ENCODE measurements at places on chromosomes 4 and X.

DNA sequence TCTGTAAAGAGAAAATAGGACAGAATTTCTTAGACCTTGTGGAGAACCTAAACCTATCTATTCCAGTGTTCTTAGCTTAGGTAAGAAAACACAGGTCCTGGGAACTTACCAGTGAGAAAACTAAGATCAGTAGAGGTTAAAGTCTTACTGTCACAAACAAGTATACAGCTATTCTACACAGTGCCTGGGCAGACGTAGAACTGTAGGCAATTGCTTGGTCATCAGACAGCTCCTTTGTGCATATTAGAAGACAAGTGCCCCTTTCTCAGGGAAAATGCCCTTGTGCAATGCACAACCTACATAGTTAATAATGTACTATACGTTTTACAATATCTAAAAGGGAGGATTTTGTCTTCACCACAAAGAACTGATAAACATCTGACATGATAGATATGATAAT, 86.6 kb upstream of the JADE1 start:
- DNase-seq = no peak

DNA sequence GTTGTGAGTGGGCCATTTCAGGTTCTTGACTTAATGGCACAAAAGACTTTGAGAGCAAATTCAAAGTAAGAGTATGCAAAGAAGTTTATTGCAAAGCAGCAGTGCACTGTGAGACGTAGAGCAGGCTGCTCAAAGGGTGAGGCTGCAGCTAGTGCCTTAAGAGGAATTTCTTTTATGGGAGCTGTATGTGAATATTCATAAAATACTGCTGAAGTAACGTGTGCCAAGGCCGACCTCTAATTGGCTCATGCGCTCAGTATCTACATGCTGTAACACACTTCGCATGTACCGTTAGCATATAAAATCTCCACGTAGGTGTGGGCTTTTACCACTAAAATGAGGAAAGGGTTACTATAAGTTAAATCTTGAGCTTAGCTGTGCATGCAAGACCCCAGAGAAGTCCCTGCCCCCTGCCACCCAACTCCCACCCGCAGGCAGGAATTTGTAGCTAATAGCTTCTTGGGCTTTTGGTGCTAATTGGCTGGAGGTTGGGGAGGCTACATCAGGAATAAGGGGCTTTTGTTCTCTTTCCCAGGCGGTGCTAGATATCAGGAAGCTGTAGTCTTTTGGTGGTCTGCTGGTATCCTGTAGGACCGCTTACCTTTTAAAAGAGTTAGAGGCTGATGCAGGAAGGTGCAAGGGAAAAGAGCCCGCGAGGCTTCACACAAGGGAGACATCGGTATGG, 47.6 kb downstream of the FSTL5 start:
- no peak for DNase-seq

- no peak for DNase-seq
These were observed 56.4 kb upstream of the TMEM150C start for GRCh38 chr4:82618103-82618720.

DNA sequence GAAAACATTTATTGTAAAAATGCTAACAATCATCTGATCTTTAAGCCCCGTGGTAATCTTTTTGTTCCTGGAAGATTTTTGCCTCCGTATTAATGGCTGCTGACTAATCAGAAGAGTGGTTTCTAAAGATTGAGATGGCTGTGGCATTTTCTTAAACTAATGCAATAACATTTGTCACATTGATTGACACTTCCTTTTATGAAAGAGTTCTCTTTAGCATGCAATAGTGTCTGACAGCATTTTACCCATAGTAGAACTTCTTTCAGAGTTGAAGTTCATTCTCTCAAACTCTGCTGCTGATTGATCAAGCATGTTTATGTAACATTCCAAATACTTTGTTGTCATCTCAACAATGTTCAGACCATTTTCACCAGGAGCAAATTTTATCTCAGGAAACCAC, 26.8 kb upstream of the UGT2B4 start:
- DNase-seq = no peak

GRCh38 chr4:112140536-112140935, 4.7 kb upstream of the FAM241A start:
- DNase-seq = no peak

DNA sequence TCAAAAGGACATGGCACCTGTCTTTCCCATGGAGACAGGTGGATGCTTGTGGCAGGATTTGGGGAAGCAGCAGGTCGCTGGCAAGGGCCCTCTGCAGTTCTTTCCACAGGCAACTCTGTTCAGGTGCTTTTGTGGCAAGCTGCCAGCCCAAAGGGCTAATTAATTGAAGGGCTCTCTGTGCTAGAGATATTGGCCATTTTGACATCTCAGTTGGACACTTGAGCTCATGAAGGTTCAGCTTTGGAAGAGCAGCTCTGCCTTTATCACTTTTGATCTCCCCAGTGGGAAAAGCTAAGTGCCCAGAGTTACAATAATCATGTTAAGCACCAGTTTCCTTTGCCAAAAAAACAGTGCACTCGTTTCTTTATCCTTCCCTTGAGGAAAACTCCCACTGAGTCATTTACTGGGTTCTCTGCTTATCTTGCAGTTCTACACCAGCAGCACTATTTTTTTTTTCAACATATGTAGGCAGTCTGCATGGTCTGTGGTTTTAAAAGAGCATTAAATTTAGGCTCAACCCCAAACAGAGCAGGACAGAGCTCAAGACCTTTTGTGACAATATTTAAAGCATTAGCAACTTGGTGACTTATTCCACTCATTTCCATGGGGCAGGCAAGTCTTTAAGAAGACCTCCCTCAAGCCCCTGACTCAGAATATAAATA, 336.4 kb upstream of the RASGEF1B start:
- no peak for DNase-seq

- DNase-seq = no peak
These were observed 134.7 kb upstream of the FAM9C start for GRCh38 chrX:13179100-13179499.

DNA sequence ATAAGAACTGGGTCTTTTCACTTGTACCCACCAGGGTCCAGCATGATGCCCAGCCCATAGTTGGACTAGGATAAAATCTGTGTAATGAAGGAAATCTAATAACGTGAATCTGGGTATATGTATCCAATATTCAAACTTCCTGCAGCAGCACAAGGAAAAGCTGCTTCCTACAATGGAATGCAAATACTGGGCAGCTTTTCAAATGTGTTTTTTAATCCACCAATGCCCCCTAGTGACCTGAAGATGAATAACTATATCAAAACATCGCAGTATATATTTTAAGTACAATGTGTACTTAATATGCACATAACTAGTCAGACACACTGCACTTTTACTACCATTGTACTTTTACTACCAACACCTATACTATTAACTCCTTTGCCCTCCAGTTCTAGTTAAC, 5.3 kb downstream of the APOO start:
- DNase-seq = no peak

DNA sequence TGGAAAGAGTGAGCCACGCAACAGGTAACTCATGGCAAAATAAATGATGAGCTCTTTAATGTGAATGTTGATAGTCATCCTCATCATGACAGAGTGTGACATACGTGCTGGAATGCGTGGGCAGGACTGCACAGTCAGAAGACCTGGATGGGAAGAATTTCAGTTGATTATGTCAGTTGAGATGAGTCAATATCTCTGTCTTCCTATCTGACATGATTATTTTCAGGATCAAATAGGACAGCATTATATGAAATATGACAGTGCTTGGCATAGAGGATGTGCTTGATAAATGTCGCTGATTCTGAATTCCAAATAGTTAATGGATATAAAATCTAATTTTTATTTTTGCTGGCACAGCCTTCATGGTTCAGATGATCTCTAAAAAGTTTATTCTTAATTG, 95.1 kb downstream of the IL15 start:
- DNase-seq = no peak

GRCh38 chr4:102439236-102439614, 61.9 kb upstream of the NFKB1 start:
- no peak for DNase-seq

DNA sequence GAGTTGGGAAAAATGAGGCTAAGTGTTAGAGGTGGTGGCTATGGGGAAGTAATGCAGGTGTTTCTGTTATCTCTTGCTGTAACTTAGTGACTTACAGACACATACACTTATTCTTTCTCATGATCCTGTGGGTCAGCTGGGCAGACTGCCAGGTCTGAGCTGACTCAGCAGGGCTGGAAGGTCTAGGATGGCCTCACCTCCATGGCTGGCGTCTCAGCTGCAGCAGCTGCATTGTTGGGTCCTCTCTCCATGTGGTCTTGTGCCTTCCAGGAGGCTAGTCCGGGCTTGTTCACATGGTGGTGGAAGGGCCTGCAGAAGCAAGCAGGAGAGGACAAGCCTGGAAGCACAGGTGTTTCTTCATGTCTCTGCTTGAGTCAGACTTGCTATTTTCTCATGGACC, 172.7 kb downstream of the NHS start:
- DNase-seq = no peak

DNA sequence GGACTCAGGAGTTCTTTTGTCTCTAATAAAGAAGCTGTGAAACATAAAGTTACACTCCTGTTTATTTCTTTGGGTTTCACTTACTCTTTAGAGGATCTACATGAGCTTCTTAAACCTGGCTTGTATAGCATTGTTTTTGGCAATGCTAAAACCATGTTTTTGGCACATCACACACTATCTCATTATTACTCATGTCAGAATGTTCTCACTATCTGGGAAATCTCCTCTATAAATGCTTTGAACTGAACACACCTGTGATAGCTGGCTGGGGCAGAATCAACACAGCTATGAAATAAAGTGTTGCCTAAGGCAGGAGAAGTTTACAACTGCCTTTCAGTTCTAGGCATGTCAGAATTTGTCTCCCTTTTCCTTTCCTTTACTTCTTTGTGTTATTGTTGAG, 52.6 kb downstream of the SULT1B1 start:
- DNase-seq = no peak

- no peak for DNase-seq
These were observed 125.6 kb downstream of the PARM1 start for GRCh38 chr4:75058486-75058885.

- DNase-seq = no peak
These were observed 7.9 kb downstream of the COL25A1 start for GRCh38 chr4:109294468-109295020.

DNA sequence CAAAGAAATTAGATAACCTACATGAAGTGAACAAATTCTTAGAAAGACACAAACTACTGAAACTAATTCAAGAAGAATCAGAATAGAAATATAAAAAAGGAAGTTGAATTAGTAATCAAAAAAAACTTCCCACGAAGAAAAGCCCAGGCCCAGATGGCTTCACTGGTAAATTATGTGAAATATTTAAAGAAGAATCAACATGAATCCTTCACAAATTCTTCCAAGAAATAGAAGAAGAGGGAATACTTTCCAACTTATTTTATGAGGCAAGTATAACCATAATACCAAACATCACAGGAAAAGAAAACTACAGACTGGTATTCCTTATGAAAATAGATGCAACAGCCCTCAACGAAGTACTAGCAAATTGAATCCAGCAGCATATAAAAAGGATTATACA, 30.7 kb downstream of the MOSPD2 start:
- no peak for DNase-seq

DNA sequence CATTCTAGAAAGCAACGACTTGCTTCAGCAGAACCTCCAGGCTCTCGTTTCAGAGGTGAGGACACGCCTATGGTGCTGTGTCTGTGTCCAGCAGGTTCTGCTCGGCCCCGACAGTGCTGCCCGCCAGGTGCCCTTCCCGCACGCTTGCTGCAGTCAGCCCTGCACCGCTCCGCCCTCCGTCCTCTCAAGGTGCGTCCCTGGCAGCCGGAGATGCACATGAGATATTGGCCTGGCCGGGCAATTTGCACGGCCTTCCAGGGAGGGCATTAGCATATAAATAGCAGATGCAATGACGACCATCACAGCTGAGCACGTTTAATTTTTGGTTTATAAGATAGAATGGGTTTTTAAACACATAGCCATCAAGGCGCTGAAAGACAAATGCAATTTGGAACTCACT, 14.4 kb downstream of the UVSSA start:
- no peak for DNase-seq

DNA sequence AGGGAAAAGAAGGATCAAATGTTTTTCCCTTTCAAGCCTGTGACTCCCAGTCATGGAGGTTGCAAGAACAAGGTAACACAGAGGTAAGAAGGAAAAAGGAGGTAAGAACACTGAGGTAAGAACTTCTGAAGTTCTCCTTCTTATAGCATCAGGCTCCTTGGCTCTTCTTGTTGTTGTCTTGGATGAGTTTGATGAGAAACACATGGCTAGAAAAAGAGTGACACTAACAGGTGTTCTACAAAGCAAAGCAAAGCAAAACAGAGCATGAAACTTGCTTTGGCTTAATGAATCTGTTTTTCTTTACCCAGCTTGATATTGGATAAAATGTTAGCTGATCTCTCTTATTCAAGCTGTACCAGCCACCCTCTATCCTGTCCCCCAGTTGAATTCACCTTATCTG, 231.2 kb upstream of the F9 start:
- no peak for DNase-seq
